ENCODE measurements at places on chromosomes 16 and 17.

DNA sequence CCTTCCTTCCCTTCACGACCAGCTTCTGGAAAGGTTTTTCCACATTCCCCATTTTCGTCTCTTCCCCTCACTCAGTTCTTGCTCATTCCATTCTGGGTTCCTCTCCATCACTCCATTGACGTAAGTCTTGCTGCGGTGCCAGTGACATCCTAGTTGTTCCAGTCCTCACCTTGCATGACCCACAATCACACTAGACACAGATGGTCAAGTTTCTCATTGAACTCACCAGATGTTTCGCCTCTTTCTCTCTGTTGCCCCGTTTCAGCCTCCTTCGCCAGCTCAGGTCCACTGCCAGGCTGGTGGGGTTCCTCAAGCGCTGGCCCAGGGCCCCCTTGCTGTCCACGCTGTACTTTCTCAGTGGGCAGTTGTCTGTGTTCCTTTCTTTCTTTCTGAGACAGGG, 43.4 kb downstream of the CCDC42 start:
- DNase-seq = no peak

- no peak for DNase-seq
These were observed 7.8 kb upstream of the AHSP start for GRCh38 chr16:31519759-31520431.

GRCh38 chr16:70470927-70471341, 16.5 kb downstream of the FCSK start:
- DNase-seq = no peak

- no peak for DNase-seq
These were observed 38.5 kb downstream of the PIGL start for GRCh38 chr17:16255481-16255921.

- no peak for DNase-seq
These were observed 85.1 kb downstream of the TNFRSF13B start for GRCh38 chr17:16886655-16887322.

- no peak for DNase-seq
These were observed 80.9 kb upstream of the ZNF469 start for GRCh38 chr16:88301886-88302285.

GRCh38 chr17:65182233-65182632, 45.1 kb downstream of the RGS9 start:
- DNase-seq = no peak

DNA sequence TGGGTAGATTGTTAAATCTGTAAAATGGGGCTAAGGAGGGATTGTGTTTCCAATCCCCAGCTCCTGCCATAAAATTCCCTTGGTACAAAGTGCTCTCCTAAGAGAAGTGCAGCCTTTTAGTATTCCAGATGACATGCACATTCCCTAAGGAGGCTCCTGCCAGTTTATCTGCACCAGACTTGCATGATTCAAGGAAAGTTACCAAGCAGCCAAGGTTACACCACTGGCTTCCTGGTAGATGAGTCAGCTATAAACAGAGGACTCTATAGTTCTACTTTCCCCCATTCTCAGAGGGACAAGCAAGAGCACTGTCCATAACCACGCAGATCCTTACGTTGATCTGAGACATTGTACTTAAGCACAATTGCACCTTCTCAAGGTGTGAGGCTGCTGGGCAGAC, 1.9 kb downstream of the CALB2 start:
- no peak for DNase-seq

GRCh38 chr16:19864566-19864965, 20.1 kb downstream of the GPRC5B start:
- no peak for DNase-seq

DNA sequence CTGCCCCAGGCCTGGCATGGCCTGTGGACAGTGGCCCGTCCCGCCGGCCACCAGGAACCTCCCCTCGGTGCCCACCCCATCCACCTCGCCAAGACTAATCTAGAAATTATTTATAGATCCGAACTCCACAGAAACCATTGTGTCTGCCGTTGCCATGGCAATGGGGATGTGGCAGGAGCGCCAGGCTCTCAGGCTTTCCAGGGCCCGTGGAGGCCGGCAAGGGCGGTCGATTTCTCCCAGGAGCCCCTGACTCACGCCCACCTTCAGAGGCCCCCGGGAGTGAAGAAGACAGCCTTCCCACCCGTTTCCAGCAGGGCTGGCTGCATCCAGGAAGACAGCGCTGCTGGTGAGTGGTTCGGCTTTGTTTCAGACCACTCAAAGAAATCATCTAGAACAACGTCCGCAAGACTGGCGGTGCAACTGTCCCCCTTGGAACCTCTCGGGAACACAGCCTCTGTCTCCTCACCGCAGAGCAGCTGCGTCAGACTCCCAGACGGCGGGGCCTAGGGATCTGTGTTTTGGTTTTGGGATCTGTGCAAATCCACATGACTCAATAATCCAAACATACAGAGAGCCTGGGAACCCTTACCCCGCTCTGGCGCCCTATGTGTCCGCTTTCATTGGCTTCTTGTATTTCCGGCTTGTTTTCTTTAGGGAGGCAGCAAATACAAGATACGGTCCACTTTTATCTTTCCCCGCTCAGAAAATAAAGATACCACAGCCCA, 48.5 kb upstream of the ZCCHC14 start:
- no peak for DNase-seq

DNA sequence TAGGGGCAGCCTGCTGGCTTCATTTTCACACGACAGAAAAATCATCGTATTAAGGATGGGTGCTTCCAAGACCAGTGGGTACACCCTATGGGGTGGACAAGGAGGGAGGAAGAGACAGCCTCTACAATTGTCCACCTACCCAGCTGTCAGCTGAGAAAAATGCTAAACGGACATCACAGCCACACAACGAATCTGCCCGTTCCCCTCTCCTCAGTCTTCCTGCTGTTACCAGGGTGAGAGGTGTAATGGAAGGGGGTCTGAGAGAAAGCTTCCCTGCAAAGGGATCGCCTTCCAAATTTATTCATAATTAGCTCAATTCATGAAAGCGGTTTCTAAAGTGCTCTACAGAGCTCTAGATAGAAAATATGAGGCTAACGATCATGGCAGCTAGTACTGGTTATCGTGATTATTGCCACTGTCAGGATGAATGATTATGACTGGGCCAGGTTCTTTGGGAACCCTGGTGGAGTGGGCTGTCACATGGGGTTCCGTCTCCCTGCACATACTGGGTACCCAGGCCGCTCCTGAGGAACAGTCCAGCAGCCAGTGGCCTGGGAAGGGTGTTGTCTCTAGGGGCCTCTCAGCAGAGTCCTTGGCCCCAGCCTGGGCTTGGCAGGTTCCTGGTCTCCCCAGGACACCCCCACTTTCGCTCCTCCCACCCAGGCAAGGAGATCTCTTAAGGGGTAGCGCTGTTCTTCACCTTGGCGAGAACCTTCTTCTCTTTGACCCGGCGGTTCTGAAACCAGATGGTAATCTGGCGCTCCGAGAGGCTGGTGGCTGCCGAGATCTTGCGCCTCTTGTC, 2.2 kb downstream of the HOXB13 start:
- DNase-seq = no peak

Data from Jurkat, Clone E6-1 (cell line).